ENCODE measurements at places on chromosomes 4 and X.
A peak's percentile ranks its signal among the peaks of the same experiment; 100 is the strongest.

DNA sequence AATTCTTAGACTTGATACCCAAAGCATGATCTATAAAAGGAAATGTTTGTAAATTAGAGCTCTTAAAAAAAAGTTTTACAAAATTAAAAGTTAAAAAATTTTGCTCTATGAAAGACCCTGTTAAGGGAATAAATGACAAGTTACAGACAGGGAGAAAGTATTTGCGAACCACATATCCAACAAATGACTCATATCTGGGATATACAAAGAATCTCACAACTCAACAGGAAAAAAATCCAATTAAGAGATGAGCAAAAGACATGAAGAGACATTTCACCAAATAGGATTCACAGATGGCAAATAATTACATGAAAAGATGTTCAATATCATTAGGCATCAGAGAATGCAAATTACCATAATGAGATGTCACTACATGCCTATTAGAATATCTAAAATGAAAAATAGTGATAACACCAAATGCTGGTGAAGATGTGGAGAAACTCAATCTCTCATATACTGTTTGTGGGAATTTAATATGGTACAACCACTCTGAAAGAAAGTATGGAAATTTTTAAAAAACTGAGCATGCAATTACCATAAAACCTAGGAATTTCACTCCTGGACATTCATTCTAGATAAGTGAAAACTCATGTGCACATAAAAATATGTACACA lies 100.8 kb upstream of the EOLA2 start:
- DNase-seq = no peak

- no peak for DNase-seq
Observed at GRCh38 chr4:766152-766515, 59.8 kb downstream of the CPLX1 start.

GRCh38 chr4:187491959-187492358 lies 503.6 kb upstream of the ZFP42 start:
- DNase-seq = no peak

DNA sequence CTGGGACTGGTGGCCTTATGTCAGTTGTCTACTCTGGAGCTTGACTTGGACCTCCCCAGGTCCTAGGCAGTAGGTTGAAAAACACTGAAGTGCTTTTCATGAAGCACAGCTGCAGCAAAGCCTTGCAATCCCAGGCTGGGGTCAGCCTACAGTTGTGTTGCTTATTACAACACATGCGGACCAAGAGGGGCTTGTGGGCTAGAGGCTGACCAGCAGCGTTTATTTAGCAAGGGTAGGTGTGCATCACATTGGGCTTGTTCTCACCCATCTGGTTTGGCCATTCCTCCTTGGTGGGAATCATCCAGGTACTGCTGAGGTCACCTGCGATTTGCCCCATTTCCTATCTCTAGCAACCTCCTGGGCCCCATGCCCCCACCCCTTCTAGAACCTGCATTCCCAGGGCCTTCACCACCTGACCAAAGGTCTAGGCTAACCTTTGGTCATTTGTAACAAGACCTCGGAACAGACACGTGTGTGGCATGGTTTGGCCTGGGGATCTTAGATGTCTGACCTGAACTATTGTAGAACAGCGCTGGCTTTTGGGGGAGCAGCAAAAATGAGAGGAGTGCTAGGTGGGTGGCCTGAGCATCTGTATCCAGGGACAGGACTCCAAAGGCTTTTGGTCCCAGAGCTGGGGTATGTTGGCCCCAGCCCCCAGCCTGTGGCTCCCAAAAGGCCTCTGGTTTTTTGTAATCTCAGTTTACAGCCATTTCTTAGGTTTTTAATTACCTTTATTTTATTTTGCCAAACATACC lies 3.0 kb downstream of the RPL10 start:
- DNase-seq = peak; percentile 68

- DNase-seq = no peak
Observed at GRCh38 chr4:177671387-177671786, 229.2 kb upstream of the AGA start.

GRCh38 chrX:77977518-77977917 lies 8.1 kb upstream of the PGAM4 start:
- DNase-seq = no peak

DNA sequence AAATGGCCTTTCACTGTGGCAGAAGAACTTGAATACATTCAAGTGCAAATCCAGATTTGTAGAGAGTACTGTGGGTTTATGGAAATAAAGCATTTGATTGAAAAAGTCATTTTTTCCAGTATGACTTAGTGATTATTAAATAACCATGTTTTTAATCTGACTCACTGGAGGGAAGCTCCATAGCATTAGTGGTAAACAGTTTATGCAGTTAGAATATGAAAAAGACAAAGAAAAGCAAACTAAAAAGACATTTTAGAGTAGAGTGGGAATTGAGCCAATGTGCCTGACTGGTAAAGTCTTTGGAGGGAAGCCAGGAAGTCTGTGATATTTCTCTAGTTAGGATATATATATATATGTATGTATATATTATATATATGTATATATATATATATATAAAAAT lies 53.4 kb downstream of the FAT4 start:
- DNase-seq = no peak

GRCh38 chrX:130055899-130056298 lies 54.4 kb downstream of the ELF4 start:
- no peak for DNase-seq

DNA sequence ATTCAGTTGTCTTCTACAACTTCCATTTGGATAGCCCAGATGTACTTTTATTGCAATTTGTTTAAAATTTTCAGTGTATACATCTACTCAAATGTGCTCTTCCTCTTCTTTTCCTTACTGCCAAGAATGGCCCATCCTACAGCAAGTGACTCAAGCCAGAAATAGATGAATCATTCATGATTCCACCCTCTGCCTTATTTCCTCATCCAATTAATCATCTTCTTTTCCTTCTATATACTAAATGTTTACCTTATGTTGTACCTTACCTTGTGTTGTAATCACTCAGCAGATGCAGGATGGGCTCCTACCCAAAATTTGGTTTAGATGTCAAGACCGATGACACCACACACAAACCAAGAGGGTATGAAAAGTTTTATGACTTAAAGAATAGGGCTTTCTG lies 437.8 kb downstream of the GRXCR1 start:
- DNase-seq = no peak

DNA sequence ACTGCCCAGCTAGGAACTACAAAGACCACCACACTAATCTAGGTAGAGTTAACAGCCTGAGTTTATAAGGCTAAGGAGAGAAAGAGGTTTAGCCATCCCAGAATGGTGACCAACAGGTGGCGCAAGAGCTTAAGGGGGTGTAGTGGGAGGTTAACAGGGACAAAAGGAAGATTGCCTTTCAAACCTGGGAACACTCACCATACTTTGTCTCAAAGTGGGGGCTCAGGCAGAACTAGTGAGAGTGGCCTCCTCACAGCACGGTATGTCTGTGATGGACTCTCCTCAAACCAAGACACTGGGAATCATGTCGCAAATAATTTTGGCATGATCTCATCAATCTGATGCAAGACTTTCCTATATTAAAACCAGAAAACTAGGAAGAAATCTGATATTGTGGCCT lies 23.4 kb downstream of the CCNI start:
- peak; percentile 62 for DNase-seq

GRCh38 chr4:53306729-53307128 lies 59.1 kb downstream of the SCFD2 start:
- no peak for DNase-seq

GRCh38 chrX:12843668-12844279 lies 23.1 kb upstream of the TLR7 start:
- peak; percentile 83 for DNase-seq

DNA sequence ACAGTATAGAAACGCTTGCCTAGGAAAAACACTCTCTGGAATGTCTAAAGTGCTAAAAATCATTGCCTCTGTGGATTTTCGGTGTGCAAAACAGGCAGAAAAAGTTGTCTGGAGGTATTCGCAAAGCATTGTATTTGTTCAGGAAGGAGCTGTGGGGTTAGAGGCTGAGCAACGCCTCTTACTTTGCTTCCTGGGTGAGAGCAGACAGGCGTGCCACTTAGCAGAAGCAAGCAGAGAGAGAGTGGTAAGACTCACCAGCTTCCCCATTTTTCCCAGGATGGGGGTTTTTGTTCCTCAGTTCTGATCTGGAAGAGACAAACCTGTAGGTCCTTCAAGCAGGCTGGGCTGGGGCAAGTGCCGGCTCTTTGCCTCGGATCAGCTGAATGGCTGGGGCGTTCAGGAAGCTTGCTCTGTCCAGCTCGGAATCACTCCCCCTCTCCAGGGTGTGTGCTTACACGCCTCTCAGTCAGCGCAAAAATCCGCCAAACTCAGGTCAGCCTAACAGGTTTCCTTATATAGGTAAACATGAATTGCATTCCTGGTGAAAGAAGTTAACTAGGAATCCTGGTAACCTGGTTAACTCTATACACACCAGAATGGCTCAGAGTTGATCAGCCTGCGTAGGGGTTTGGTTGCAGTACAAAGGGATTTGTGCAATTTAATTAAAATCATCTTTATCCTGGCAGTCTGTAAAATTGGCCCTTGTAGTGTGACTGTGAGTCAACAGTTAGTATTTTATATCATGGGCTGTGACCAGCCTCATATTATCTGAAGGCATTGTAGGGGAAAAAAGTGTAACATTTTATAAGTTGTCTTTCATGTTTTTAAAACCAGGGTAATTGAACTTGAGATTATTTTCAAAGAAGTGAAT lies 213.1 kb upstream of the MID1 start:
- no peak for DNase-seq

- DNase-seq = no peak
Observed at GRCh38 chr4:54400802-54401201, 171.7 kb downstream of the PDGFRA start.

DNA sequence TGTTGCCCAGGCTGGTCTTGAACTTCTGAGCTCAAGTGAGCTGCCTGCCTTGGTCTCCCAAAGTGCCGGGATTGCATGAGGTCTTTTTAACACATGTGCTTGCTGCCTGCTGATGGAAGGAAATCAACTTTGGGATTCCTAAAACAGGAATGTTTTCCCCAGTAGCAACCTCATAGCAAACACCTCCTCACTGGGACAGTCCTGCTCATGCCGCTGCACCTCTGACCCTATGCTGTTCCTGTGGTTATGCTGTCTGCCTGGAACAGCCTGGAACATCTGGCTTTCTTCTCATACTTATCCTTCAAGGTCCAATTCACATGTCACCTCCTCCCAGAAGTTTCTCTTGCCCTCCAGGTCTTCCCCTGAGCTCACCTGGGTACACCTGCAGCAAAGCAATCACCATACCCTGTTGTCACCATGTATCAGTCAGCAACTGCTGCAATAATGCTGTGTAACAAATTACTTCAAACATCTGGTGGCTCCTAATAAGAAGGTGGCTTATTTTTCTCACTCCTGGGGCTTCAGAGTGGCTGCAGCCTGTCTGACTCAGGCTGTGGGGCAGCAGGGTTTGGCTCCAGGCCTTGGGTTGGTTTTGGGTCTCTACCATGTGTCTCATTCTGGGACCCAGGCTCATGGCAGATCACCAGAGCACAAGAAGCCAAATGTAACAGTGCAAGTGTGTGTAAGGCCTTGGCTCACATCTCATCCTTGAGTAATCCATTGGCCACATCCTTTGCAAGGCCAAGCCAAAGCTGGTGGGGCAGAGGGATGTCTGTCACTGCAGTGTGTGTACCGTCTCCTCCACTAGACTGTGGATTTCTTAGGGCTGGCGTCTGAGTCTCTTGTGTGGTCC lies 59.4 kb upstream of the SORCS2 start:
- no peak for DNase-seq

DNA sequence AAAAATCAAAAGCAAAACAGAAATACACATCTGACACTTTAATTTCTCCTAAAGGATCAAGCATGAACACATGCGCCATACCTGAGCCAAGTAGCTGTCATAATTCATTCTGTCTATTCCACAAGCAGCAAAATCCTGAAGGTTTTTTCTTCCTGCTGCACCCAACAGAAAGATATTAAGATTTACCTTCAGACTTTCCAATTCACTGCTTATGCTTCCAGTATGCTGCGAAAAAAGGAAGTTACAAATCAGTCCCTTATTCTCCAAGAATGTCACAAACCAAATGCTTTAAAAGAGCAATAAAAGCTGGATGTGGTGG lies 29.2 kb upstream of the FGFBP2 start:
- no peak for DNase-seq

DNA sequence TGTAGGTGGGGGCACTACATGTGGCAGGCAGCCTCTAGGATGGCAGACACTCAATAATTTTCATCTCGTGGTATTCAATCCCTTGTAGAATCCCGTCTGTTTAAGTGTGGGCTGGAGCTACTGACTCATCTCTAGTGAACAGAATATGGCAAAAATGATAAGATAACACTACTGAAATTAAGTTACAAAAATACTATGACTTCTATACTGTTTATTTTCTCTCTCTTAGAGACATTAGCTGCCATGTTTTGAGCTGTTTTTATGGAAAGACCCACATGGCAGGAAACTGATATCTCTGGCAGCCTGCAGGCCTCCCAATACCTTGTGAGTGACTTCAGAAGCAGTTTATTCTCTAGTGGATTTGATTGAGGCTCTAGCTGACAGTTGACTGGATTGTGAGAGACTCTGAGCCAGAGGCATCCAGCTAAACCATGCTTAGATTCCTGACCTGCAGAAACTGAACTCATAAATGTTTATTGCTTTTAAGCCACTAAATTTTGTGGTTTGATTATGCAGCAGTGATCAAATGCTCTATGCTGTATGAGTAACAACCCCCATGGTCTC lies 298.8 kb upstream of the CTSO start:
- no peak for DNase-seq

- no peak for DNase-seq
Observed at GRCh38 chr4:24625091-24625490, 40.7 kb upstream of the DHX15 start.

- no peak for DNase-seq
Observed at GRCh38 chrX:147953976-147954375, 27.2 kb upstream of the FMR1NB start.

DNA sequence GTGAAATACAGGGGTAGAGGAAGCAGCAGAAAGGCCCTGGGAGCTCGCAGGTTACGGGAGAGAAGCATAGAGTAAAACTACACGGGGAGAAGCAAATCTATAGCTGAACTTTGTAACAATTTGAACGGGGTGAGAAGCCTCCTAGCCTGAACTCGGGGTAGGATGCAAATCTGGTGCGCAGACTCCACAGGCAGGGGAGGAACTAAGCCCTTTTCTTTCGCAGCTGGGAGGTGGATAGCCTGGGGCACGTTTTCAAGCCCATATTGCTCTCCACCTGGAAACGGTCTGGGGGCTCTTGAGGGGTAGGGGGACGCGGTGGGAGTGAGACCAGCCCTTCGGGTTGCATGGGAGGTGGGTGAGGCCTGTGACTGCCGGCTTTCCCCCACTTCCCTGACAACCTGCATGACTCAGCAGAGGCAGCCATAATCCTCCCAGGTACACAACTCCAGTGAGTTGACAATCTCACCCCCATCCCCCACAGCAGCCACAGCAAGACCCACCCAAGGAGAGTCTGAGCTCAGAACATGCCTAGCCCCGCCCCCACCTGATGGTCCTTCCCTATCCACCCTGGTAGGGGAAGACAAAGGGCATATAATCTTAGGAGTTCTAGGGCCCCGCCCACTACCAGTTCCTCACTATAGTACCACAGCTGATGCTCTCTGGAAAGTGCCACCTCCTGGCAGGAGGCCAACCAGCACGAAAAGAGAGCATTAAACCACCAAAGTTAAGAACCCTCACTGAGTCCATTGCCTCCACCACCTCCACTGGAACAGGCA lies 29.9 kb downstream of the SOWAHB start:
- DNase-seq = no peak

GRCh38 chr4:101357751-101358150 lies 10.4 kb upstream of the PPP3CA start:
- no peak for DNase-seq

Data from GM12865 (cell line).